Suppressor macrophage (primary cell): ENCODE measurements at places on chromosomes 6 and 20.

- DNase-seq, result no peak
Observed at GRCh38 chr20:20253744-20254330, 114.1 kb upstream of the INSM1 start.

DNA sequence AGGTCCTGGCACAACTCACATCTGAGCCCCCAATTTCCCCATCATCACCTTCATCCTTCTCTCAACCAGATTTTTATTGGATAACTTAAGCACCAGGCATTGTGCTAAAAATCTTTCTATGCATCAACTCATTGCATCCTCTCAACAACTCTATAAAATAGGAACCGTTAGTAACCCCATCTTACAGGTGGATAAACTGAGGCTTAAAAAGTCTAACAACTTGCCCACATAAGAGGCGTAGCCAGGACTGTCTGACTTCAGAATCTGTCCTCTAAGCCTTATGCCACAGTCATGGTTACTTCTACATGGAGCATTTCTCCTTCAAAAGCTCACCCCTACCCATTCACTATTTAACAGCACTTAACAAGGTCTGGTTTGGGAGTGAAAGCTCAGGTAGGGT lies 51.1 kb downstream of the PPP1R16B start:
- no peak for DNase-seq

DNA sequence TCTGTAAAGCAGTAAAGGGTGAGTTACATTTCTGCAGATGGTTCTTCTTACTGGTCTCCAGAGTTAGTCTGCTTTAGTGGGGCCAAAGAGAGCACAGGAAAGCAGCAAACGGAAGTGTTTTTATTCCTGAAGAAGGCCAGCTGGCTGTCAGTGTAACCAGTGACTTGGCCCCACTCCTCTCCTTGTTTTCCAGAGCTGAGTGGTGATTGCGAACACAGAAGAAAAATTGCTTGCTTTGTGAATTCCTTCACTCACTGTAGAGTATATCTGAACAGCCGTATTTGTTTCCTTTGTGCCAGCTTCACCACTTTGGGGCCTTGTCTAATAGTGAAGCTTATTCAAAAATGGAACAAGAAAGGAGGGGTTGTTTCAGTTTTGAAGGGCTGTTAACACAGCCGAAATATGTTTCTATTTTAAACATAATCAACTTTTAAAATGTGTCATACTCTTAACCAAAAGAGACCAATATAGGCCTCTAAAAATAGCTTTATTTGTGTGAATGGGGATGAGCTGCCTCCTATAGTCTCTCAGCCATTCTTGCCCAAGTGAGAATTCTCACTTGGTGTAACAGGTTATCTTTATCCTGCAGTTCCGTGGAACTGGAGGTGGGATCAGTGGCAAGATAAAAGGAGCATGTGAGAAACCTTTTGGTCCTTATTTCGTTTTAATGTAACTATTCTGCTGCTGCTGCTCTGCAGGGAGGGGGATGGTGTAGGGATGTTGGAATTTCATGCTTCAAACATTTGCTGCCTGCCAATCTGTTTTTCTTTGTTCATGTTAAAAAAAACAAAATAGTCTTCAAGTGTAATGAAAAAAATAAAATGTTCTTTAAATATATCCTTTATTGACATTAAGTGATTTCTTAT lies 37.8 kb downstream of the ZC2HC1B start:
- no peak for DNase-seq

DNA sequence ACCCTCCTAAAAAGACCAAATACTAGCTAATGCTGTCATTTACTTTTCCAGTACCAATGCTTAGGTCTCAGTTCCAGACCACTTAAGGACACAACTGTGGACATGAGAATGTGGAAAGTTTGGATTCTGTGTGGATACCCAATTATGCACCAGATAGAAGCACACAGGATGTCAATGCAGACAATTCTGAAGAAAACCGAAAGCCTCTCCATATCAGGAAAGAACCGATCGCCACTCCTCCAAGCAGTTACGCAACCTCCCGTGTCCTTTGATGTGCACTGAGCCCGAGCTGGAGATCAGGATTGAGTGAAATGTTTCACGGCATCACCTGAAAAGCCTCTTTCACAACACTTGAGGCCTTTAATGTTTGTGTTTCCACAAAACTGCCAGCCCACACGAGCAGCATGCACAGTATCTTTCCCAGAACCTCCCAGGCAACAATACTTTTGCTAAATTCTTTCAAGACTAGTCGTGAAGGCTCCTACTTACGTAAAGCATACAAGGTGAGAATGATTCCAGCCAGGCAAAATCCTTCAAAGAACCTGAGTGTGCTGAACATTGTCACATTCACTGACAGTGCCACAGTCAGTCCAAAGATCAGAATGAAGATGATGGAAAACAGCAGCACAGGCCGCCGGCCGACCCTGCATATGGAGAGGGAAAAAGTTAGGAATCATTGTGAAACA lies 47.0 kb downstream of the SLC22A23 start:
- DNase-seq, result no peak

- DNase-seq, result no peak
Observed at GRCh38 chr20:61169874-61170273, 82.2 kb upstream of the CDH4 start.
